Natural killer cell treated with Interleukin-12 subunit alpha and Interleukin-12 subunit beta and Interleukin-15 and Interleukin-18, amount 100 ng/mL, for 72 hours (primary cell): ENCODE measurements at places on chromosomes 1 and 21. TPM values are rescaled to one million over a fixed set of nuclear protein-coding genes. Genes with fewer than 3 reads are reported as not detected.

KIF2C gene
- 97.0 TPM for total RNA-seq

DNA sequence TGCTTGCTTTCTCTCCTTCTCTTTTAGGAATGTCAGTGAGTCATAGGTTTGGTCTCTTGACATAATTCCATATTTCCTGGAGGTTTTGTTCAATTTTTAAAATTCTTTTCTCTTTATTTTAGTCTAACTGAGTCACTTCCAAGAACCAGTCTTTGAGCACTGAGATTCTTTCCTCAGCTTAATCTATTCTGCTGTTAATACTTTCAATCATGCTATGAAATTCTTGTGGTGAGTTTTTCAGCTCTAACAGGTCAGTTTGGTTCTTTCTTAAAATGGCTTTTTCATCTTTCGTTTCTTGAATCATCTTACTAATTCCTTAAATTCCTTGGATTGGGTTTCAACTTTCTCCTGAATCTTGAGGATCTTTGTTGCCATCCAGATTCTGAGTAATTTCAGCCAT lies 321.0 kb downstream of the PTBP2 start:
- H3K27me3 ChIP-seq = no peaks in the 10 kb centered on the region
- no peaks in the 10 kb centered on the region for H3K4me1 ChIP-seq
- no peak overlapping the region for H3K27ac ChIP-seq
- no peak for DNase-seq

DNA sequence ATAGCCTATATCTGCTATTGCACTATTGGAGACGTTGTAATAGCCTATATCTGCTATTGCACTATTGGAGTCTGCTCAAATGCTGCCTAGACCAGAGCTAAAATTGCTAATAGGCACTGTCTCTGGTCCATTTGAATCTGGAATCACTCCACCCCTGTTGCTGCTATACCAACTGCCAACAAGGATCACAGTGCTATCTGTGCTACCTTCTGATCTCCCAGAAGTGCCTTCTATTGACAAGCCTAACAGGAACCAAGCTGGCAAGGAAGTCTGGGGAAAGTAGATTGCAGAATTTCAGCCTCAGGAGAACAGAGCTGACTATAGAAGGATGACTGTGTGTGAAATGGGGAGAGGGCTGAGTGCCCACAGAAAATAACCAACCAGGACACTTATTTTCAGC lies 15.9 kb downstream of the RWDD3 start:
- peaks cover 7% of the 10 kb centered on the region for H3K36me3 ChIP-seq
- peaks cover 5% of the 10 kb centered on the region for H3K4me1 ChIP-seq

LSM10 gene
- 56.6 TPM for total RNA-seq

OR2L5 gene
- total RNA-seq = not detected

DNA sequence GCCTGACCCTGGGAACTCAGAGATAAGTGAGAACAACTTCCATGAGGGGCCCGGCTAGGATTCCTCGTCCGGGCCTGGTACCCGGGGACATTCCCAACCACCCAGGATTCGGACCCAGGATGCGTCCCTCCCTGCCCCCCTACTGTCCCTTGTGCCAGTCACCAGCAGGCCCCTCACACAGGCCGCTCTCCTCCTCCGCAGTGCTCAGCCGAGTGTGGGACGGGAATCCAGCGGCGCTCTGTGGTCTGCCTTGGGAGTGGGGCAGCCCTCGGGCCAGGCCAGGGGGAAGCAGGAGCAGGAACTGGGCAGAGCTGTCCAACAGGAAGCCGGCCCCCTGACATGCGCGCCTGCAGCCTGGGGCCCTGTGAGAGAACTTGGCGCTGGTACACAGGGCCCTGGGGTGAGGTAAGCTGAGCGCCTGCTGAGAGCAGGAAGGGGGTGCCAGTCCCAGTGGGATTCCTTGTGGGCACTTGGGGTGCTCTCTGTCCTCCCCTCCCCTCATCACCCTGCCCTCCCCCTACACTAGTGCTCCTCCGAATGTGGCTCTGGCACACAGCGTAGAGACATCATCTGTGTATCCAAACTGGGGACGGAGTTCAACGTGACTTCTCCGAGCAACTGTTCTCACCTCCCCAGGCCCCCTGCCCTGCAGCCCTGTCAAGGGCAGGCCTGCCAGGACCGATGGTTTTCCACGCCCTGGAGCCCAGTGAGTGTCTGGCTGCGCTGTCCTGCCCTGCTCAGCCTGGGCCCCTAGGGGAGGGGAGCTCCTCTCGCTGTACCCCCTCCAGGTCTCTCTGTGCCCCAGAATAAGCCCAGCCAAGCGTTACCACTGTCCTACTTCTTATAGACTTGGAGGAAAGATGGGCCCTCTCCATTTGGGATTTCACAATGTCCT lies 9.8 kb downstream of the ADAMTSL4 start:
- no peaks in the 10 kb centered on the region for H3K36me3 ChIP-seq
- DNase-seq = peak; percentile 59
- H3K4me1 ChIP-seq = peaks cover 36% of the 10 kb centered on the region
- no peak overlapping the region for H3K27ac ChIP-seq
- no peaks in the 10 kb centered on the region for H3K27me3 ChIP-seq
- H3K4me3 ChIP-seq = no peak overlapping the region

- H3K27ac ChIP-seq = no peak overlapping the region
- H3K4me1 ChIP-seq = no peaks in the 10 kb centered on the region
- H3K36me3 ChIP-seq = no peaks in the 10 kb centered on the region
- peaks cover 41% of the 10 kb centered on the region for H3K27me3 ChIP-seq
Measured at GRCh38 chr1:119866451-119866850, 29.9 kb downstream of the ADAM30 start.

GRCh38 chr1:109040627-109040988 lies 1.3 kb downstream of the WDR47 start:
- no peaks in the 10 kb centered on the region for H3K36me3 ChIP-seq
- peaks cover 14% of the 10 kb centered on the region for H3K4me1 ChIP-seq
- no peaks in the 10 kb centered on the region for H3K27me3 ChIP-seq
- no peak for DNase-seq
- peak overlapping the region; percentile 95 for H3K4me3 ChIP-seq

DNA sequence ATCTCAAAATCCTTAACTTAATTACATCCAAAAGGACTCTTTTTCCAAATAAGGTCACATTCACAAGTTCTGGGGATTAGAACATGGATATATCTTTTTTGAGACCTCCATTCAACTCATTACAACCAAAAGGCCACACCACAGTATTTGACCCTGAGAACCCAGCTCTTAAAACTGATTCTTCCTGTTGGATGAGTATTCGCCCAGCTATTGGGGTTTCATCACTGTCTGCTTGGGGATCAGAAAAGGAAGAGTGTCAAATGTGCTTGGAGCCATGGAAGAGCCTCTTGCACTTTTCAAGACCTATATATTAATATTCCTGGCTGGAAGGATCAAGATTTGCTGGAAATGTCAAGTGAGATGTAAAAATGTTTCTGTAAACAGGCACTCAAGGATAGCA lies 5.4 kb upstream of the TINAGL1 start:
- no peaks in the 10 kb centered on the region for H3K36me3 ChIP-seq
- H3K27ac ChIP-seq = no peak overlapping the region
- no peak overlapping the region for H3K4me3 ChIP-seq
- no peaks in the 10 kb centered on the region for H3K4me1 ChIP-seq
- H3K27me3 ChIP-seq = peaks cover 8% of the 10 kb centered on the region

DNA sequence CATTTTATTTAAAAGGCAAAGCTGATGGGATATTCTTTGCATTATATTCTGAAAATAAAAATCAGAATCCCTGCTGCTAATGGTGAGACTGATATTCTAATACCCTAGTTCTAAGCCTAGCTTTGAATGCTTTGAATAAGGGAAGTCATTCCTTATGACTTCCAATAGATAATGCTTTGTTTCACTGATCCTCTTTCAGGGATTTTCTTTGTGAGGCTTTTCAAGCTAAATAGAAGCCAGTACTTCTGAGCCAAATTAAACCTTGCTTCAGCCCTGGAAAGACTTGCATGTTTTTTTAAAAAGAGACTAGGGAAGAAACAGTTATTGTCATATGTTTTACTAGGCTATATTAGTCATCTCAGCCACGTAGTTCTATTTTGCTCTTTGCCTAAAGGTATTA lies 68.5 kb upstream of the CACYBP start:
- no peaks in the 10 kb centered on the region for H3K36me3 ChIP-seq
- peaks cover 2% of the 10 kb centered on the region for H3K4me1 ChIP-seq
- H3K4me3 ChIP-seq = no peak overlapping the region

DNA sequence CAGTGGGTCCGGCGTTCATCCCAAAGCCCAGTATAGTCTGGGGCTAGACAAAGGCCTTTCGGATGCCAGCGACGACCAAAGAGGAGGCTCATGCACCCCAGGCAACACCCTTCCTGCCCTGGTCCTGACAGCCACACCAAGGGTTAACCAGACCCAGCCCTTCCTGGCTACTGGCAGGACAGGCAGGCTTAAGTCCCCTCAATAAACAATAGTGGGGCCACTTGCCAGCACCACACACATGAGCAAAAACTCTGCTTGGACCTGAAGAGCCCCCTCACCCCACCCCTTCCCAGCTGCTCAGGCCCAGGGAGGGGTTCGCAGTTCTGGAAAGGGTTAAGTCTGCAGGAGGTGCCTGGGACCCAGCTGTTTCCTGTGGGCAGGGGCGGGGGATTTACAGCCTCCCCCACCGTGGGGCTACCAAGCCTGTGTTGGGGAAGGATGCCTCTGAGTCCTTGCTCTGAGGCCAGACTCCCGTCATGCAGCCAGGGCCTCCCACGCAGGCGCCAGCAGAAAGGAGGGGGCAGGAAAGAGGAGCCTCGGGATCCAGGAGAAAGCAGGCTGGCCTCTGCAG lies 18.2 kb downstream of the PHLDA3 start:
- H3K4me3 ChIP-seq = no peak overlapping the region
- no peak overlapping the region for H3K27ac ChIP-seq
- H3K4me1 ChIP-seq = peaks cover 10% of the 10 kb centered on the region
- H3K27me3 ChIP-seq = peaks cover 11% of the 10 kb centered on the region
- H3K36me3 ChIP-seq = no peaks in the 10 kb centered on the region

DNA sequence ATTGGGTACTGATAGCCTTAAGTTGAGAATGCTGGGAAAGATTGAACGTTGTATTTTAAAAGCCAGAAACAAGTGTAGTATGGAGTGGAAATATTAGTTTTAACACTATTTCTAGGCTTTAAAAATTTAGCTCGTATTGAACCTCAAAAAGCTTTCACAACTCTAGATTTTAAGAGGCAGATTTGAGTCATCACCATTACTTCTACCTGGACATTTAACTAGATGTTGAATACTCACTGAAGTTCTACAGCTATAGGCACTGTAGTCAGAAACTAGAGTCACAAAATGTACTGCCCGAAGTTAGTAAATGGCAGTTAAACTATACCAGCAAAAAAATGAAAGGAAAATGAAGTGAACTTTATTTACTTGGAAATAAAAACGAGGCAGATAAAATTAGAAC lies 96.5 kb downstream of the NEK7 start:
- peak overlapping the region; percentile 15 for H3K4me3 ChIP-seq
- DNase-seq = no peak
- no peaks in the 10 kb centered on the region for H3K27me3 ChIP-seq
- H3K27ac ChIP-seq = peak overlapping the region; percentile 36
- peaks cover 10% of the 10 kb centered on the region for H3K36me3 ChIP-seq

AADACL3 gene
- not detected for total RNA-seq

GRCh38 chr1:59107516-59107915 lies 189.4 kb upstream of the FGGY start:
- no peak for DNase-seq
- no peak overlapping the region for H3K4me3 ChIP-seq

DNA sequence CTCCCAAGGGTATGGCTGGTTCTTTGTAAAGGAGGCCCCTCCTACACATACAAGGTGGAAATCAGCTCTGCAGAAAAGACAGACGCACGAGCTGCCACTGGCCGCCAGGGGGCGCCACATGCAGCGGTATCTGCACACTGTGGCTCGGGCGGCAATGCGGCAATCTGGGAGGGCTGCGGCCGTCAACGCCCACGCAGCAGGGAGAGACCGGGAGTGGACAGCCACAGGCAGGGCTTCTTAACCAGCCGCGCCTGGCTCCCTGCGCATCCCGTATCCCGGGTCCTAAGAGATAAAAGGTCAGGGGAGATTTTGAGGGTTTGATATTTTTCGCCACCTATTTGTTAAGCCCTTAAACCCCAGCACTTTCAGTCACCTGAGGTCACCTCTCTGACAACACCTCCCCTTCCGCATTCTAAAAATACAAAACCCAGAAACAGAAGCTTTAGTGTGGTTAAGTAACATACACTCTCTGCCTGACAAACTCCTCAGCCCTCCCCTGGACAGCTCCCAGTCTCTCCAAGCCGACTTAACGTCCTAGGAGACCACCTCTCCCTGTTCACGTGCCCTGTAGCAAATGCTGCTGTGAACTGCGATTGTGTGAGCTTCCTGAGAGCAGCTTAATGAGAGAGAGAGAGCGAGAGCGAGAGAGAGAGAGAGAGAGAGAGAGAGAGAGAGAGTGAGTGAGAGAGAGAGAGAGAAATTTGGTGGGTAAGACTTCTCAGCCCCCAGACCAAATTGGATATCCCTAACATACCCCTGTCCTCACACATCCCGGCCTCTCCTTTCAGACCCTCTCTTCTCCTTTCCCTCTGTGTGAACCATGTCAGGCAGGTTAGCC lies 13.5 kb upstream of the KCNA2 start:
- H3K36me3 ChIP-seq = no peaks in the 10 kb centered on the region
- peak; percentile 94 for DNase-seq
- peak overlapping the region; percentile 88 for H3K4me3 ChIP-seq
- peaks cover 26% of the 10 kb centered on the region for H3K27me3 ChIP-seq

- peaks cover 18% of the 10 kb centered on the region for H3K4me1 ChIP-seq
- no peaks in the 10 kb centered on the region for H3K27me3 ChIP-seq
- no peak for DNase-seq
- H3K27ac ChIP-seq = no peak overlapping the region
Measured at GRCh38 chr1:89350298-89350697, 13.6 kb upstream of the GBP6 start.

UMODL1 gene
- total RNA-seq = not detected

GRCh38 chr1:51956528-51957509 lies 33.7 kb downstream of the RAB3B start:
- H3K4me3 ChIP-seq = no peak overlapping the region
- H3K27me3 ChIP-seq = peaks cover 14% of the 10 kb centered on the region
- H3K36me3 ChIP-seq = no peaks in the 10 kb centered on the region

MRPL37 gene
- total RNA-seq = 158 TPM

DNA sequence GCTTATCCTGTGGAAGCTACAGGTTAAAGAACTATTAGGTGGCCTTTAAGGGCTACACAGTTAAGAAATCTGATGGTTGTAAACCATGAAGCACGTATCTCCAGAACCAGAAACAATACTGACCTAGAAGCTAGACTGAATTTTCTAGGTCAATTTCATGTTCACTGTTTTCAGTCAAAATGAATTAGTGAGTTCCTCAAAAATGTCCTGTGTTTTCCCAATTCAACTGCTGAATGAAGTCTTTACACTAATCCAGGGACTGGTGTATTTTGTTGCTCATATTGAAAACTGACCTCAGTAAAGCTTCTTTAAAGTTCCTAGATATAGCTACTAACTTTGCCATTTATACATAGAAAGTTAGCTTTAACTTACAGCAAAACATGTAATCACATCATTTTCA lies 6.0 kb downstream of the HNRNPU start:
- H3K4me3 ChIP-seq = peak overlapping the region; percentile 51
- no peak for DNase-seq
- H3K27ac ChIP-seq = peak overlapping the region; percentile 43
- H3K27me3 ChIP-seq = no peaks in the 10 kb centered on the region
- peaks cover 61% of the 10 kb centered on the region for H3K4me1 ChIP-seq
- H3K36me3 ChIP-seq = peaks cover 83% of the 10 kb centered on the region

GRCh38 chr21:37558676-37559211 lies 192.2 kb downstream of the DYRK1A start:
- H3K27ac ChIP-seq = no peak overlapping the region
- no peak overlapping the region for H3K4me3 ChIP-seq
- no peak for DNase-seq
